ENCODE measurements at places on chromosomes 5 and 9.

DNA sequence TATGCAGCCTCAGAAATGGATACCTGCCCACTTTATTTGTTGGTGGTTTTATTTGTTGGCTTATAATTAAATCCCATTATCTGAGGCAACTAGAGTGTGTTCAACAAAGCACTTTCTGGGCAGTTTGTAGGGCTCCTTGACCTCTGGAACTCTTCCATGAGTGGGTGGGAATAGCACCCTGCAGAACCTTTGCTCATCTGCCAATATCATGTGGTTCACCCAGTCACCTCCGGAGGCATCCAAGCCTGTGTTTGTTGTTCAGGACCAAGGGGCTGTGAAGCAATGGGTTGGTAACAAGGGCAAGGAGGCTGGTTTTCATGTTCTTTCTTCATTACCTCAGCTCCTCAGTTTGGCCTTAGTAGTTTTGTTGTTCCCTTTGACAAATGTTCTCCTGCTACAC is 314.0 kb downstream of the NDUFS4 start:
- no peak for DNase-seq

- DNase-seq: no peak
Observed at GRCh38 chr9:135770203-135770535, 68.2 kb downstream of the KCNT1 start.

DNA sequence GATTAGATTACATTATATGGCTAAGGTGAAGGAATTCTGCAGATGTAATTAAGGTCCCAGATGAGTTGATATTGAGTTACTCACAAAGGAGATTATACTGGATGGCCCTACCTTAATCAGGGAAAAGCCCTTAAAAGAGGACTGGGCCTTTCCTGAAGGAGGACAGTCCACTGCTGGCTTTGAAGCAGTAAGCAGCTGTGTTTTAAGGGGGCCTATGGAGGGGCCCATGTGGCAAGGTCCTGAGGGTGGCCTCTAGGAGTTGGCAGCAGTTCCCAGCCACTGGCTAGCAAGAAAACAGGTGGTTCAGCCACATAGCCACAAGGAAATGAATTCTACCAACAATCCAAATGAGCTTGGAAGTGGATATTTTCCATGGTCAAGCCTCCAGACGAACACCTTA is 36.4 kb upstream of the GDNF start:
- DNase-seq: no peak

DNA sequence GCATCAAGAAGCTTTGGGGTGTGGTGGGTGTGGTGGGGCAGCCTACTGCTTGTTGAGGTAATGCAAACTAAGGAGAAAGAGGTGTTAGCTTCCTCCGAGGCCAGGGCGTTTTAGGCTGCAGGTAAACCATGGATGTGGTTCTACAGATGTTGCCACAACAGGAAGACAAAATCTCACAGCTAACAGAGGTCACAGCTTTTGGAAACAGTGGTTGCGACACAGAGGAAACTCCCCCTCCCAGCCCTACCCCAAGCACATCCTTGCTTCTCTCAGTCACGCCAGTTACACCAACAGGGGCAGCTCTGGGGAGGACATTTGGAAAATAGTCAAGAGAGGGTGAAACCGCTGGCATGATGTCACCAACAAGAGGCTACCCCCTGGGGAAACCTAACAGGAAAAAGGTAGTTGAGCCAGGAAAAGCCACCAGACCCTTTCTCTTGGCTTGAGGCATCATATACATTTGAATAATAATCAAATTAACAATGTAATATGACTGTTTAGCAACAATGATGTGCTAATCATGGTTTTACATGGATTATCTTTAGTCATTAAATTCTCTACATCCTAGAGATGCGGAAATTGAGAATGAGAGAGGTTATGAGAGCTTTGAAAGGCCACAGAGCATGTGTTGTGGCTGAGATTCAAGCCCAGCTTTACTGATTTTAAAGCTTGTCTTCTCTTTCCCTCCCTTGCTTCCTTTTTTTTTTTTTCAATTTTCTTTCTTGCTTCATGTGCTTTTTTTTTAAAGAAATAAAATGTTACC is 82.2 kb upstream of the IL12B start:
- DNase-seq: peak; percentile 56

GRCh38 chr5:103514371-103514770 is 48.2 kb downstream of the NUDT12 start:
- DNase-seq: no peak

- DNase-seq: no peak
Observed at GRCh38 chr5:68285851-68286611, 70.5 kb downstream of the PIK3R1 start.

- DNase-seq: peak; percentile 29
Observed at GRCh38 chr9:96025995-96026602, 150.6 kb downstream of the ERCC6L2 start.

- DNase-seq: no peak
Observed at GRCh38 chr9:122070728-122071515, 22.2 kb downstream of the TTLL11 start.

GRCh38 chr5:1522601-1523479 is 920 bp downstream of the LPCAT1 start:
- peak; percentile 32 for DNase-seq

- DNase-seq: no peak
Observed at GRCh38 chr5:133348406-133348805, 263.9 kb downstream of the FSTL4 start.

GRCh38 chr5:72799721-72800120 is 16.7 kb upstream of the TNPO1 start:
- DNase-seq: no peak

- no peak for DNase-seq
Observed at GRCh38 chr5:113162770-113163169, 186.2 kb downstream of the DCP2 start.

DNA sequence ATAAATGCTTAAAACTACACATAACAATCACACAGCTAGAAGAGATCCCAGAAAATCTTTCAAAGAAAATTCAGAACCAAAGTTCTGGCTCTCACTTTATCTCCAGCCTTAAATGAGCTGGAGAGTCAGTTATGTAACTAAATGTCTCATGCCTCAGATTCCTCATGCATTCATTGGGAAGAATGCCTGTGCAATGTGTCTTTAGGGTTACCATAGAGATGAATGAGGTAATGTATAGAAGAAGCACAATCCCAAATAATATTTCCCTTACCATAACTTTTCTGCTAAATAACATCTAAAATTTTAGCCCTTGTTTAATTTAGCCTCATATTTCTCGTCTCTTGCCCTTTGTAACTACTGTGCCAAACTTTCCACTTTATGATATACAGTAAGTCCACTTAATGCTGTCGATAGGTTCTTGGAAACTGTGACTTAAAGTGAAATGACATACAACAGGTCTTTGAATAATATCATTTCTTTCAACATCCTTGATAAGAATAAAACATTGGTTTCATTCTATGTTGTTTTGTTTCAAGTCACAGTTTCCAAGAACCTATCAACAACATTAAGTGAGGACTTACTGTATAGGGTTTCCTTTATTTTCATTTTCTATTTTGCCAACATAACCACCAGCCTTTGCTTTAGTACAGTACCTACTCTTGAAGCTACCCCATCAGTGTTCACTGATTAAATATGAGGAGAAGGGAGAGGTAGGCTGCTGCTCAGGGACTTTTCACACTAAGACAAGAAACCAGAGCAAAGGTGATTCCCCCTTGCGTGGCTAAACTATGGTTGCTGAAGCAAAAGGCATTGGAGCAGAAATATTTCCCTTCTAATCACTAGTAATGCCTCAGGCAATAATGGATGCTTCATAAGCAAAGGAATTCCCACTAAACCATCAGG is 295.7 kb upstream of the PTGER4 start:
- DNase-seq: peak; percentile 36

- no peak for DNase-seq
Observed at GRCh38 chr5:150069672-150070627, 16.4 kb downstream of the CSF1R start.

DNA sequence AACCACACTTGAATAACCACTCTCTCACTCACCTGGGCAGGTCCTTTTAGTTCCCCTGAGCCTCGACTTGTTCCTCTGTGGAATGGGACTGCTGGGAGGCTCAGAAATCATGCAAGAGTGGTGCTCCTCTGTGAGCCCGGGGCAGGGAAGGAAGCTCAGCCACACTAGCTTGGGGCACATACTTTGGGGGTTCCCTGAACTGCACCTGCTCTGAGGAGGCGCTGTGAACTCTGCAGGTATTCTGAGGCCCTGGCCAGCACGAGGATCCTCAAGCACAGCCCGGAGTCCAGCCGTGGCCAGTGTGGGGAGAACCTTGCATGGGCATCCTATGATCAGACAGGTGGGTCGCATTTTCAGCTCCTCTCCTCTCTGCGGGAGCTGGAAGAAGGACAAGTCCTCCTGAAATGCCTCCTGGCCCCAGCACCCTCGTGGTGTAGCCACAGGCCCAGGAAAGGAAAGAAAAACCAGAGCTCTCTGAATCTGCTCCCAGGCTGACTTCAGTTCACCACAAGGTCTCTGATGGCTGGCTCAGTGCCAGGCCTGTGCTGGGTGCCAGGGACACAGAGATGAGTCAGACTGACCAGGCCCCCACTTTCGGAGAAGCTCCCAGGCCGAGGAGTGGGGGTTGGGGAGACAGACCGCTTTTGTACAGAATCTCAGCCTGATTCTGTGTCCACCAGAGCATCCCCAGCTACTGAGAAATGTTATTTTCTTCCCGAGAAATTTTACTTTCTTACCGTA is 11.9 kb downstream of the GLIPR2 start:
- DNase-seq: peak; percentile 87

GRCh38 chr9:29228558-29228957 is 1655.3 kb upstream of the C9orf72 start:
- DNase-seq: no peak

- no peak for DNase-seq
Observed at GRCh38 chr9:92035146-92035545, 80.1 kb downstream of the SPTLC1 start.

Measured in activated CD4-positive, alpha-beta T cell treated with anti-CD3 and anti-CD28 coated beads, Interleukin-2, amount 50 U/mL, for 48 hours (primary cell).